ENCODE measurements at places on chromosomes 6 and 20. TPM values are rescaled to one million over a fixed set of nuclear protein-coding genes. Genes with fewer than 3 reads are reported as not detected.

GNL1 gene
- 76.7 TPM for total RNA-seq

GRCh38 chr20:47957135-47957534, 171.9 kb upstream of the SULF2 start:
- no peak overlapping the region for H3K27ac ChIP-seq
- H3K4me1 ChIP-seq, result peaks cover 29% of the 10 kb centered on the region
- no peak for DNase-seq

GRCh38 chr6:53854843-53855567, 60.2 kb downstream of the LRRC1 start:
- no peaks in the 10 kb centered on the region for H3K27me3 ChIP-seq
- H3K4me3 ChIP-seq, result no peak overlapping the region
- no peak overlapping the region for H3K27ac ChIP-seq
- no peak for DNase-seq

DNA sequence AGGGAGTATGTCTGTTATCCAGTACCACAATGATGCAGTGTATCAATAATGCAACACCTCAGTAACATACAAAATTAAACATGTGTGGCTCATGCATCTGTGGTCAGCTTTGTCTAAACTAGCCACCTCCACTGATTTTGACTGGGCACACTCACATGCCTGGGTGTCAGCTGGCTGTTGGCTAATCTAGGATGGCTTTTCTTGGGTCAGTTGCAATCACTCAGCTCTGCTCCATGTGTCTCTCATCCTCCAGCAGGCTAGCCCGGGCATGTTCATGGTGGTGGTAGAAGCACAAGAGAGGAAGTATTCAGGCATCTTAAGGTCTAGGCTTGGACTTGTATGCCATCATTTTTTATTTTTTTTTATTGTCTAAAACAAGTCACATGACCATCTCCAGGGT, 59.3 kb upstream of the JAG1 start:
- peaks cover 32% of the 10 kb centered on the region for H3K4me1 ChIP-seq
- H3K27ac ChIP-seq, result no peak overlapping the region
- DNase-seq, result no peak
- H3K27me3 ChIP-seq, result no peaks in the 10 kb centered on the region
- no peaks in the 10 kb centered on the region for H3K36me3 ChIP-seq
- no peak overlapping the region for H3K4me3 ChIP-seq

GRCh38 chr6:1163501-1163900, 148.4 kb upstream of the FOXQ1 start:
- H3K27me3 ChIP-seq, result peaks cover 12% of the 10 kb centered on the region
- H3K4me1 ChIP-seq, result no peaks in the 10 kb centered on the region
- H3K27ac ChIP-seq, result no peak overlapping the region
- DNase-seq, result no peak
